ENCODE measurements at places on chromosomes 1 and 21. TPM values are rescaled to one million over a fixed set of nuclear protein-coding genes. Genes with fewer than 3 reads are reported as not detected.

GRCh38 chr1:201328576-201328975 lies 45.3 kb downstream of the PKP1 start:
- no peak overlapping the region for H3K4me3 ChIP-seq
- H3K36me3 ChIP-seq: no peaks in the 10 kb centered on the region
- H3K27me3 ChIP-seq: no peaks in the 10 kb centered on the region
- no peak for DNase-seq

DNA sequence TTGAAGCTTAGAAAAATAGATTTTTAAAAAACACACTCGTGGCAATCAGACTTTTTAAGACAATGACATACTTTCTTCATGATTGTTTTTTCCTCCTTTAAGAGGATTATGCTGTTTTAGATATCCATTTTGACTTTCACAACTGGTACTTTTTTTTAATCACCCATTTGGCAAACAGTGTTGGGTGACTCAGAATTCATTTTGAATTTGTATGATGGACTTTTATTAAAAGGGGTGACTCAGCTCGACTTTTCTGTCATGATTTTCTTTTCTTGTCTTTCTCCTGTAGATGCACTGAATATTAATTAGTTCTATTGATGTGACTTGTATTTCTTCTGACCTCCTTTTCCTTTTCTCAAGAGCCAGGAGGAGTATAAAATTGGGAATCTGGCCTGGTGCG lies 44.7 kb downstream of the FMN2 start:
- no peaks in the 10 kb centered on the region for H3K36me3 ChIP-seq
- H3K27me3 ChIP-seq: no peaks in the 10 kb centered on the region
- no peak for DNase-seq
- H3K27ac ChIP-seq: no peak overlapping the region
- H3K4me1 ChIP-seq: no peaks in the 10 kb centered on the region

DNA sequence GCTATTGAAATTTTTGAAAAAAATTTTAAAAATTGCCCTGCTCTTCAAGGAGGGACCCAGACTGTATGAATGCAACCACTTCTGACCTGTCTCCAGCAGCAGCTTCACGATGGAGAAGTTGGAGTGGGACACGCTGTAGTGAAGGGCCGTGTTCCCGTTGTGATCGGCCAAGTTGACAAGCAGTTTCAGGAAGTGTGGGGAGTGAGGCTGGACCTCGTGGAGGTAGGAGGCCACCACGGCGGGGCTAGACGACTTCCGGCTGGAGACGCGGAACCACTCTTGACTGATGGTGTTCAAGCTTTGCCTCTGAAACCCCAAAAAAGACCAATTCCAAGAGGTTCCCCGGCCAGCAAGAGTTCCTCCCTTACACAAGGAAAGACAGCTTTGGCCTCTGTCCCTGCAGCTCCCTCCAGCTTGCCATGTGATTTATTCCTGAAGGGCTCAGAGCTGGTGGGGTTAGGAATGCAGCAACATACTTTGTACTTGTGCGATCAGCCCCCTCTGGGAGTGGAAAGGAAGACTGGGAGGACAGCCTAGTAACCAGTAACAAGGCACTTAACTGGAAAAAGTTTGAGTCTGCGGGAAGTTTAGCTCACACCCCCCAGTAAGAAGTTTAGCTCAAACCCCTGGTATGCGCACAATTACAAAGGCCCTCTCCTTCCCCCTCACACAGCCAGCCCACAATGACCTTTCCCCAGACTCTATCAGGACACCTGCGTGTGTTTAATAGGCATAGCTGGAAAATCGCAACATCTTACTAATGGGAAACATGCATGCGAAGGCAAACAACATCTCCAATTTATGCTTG lies 56.0 kb downstream of the KANK4 start:
- no peaks in the 10 kb centered on the region for H3K4me1 ChIP-seq
- H3K36me3 ChIP-seq: no peaks in the 10 kb centered on the region
- no peak overlapping the region for H3K4me3 ChIP-seq
- no peak for DNase-seq

GRCh38 chr21:38631206-38631605 lies 132.9 kb upstream of the ERG start:
- DNase-seq: no peak
- no peaks in the 10 kb centered on the region for H3K36me3 ChIP-seq
- no peak overlapping the region for H3K4me3 ChIP-seq
- no peaks in the 10 kb centered on the region for H3K4me1 ChIP-seq
- no peaks in the 10 kb centered on the region for H3K27me3 ChIP-seq

Gene ANP32E
- total RNA-seq: 15.6 TPM
